Umbilical cord (tissue), 2 donors: ENCODE measurements at places on chromosomes 6 and 20.

GRCh38 chr6:2953098-2953497, 18.3 kb downstream of the SERPINB6 start:
- DNase-seq, result no peak

DNA sequence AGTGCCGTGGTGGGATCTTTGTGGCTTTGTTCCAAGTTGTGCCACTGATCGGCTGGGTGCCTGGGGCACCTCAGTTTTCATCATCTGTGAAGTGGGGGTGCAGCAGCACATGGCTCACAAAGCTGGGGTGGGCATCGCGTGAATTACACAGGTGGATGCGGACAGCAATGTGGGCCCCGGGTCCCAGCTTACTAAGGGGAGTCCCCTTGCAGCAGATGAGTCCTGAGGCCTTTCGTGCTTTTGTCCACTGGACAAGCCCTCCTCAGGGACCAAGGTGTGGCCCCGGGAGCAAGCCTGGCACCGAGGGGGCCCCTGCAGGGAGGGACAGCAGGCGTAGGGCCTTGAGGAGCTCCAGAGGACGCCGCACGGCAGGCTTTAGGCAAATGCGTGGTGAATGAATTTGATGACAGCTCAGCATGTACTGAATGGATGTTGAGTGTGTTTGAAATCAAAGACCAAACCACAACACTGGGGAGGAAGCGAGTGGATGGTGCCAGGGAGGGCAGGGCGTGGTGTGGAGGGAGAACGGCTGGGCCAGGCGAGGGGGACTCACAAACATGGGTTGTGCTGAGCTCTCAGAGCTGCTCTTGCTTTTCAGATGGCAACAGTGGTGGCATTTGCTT, 53.2 kb downstream of the IRF4 start:
- no peak for DNase-seq

GRCh38 chr6:14946753-14947152, 299.1 kb upstream of the JARID2 start:
- no peak for DNase-seq

DNA sequence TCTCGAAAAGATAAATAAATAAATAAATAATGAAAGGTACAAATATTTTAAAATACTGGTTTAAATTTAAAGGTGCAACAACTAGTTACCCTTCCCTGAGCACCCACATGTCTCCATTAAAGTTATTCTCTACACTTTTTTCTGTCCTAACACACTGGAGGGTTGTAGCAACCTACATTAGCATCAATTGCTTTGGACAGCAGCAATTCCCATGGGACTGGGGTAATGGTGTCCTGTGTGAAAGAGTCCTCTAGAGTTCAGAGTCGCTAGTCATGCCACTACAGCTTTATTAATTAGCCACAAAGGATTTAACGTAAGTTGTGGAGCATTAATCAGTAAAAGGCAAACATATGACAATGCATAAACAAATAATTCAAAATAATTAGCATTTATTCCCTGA, 14.1 kb upstream of the CD24 start:
- no peak for DNase-seq

DNA sequence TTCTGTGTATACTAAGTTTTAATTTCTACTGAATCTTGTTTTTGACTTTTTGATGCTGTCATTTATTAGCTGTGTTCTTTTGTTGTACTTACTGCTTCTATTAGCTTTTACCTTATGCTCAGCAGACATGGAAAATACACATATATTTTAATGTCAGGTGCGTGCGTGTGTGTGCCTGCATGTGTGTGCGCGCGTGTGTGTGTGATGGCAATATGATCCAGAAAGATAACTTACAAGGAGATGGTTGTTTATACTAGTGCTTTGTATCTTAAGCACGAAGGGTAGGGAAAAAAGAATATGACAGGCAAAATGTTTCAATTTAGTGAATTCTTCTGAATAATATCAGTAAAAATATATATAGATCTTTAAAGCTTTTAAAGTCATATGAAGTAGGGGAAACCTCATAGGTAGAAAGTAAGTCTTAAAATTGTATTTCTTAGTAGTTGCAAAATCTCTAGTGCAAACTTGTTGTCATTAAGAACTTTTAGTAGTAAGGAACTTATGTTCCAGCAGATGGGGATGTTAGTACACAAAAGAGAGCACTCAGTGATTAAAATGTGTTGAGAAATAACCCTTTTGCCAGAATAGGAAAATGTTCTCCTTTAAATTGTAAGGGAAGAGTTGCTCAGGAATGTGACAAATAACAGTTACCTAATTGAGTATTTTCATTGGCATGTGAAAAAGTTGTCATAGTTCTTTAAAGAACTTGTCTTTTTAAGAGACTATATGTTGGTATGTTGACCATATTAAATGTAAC, 13.2 kb downstream of the QKI start:
- peak; percentile 82 for DNase-seq

DNA sequence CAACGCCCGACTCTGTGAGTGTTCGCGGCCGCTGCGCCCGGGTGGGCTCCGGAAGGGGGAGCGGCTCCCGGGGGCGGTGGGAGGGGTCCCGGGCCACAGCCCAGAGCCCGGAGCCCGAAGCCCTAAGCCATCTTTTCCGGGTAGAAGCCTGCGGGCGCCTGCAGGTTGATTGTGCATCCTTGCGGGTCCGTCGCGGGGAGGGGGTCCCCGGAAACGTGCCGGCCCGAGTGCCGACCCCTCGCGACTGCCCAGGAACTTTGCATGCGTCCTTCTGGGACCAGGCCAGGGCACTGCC, 413 bp downstream of the PTPRA start:
- DNase-seq, result no peak

- no peak for DNase-seq
These were observed 42.0 kb upstream of the STMND1 start for GRCh38 chr6:17059850-17060249.

- no peak for DNase-seq
These were observed 8.8 kb downstream of the ZBTB46 start for GRCh38 chr20:63822276-63822696.

DNA sequence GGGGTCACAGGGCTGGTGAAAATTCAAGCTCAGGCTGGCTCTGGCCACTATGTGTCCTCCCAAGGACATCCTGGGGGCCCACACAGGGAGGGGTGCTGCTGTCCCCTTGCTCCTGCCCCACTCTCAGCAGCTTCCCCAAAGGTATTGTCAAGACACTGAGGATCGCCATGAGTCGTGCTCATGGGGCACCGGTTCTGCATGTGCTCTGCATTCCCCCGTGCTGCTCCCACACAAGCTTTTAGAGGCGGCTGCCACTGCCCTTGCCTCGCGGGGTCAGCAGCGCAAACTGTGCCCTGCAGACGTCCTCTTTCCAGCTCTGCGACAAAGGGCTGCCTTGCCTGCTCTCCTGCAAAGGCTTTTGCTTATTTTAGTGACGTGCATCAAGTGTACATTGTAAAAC, 179.8 kb downstream of the ERMARD start:
- no peak for DNase-seq

DNA sequence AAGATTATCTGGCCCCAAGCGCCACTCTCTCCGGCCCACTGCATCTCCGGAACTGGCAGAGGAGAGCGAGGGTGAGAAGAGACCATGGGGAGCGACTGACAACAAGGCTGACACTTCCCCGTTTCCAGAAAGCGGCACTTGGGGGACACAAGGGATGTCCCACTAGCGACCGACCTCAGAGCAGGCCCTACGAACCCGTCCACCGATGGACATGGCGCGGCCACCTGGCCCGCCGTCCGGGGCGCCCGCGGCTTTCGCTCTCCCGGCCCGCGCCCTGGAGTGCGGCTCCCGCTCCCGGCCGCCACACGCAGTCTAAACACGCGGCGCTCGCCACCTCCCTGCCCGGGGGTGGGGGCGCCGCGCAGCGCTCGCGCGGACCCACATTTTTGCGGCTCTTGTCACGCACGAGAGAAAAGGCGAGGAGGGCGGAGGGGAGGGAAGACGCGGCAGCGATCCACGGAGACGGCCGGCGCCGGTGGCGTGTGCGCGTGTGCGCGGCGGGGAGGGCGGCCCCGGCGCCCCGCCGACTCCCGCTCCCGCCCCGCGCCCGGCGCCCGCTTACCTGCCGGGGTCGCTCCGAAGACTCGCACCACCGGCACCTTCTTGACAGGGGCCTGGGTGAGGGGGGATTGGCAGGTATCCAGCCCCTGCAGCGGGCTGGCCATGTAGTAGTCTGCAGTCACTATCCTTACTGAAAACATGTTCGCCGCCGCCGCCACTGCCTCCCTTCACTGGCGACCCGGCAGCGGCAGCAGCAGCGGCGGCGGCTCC, 645 bp downstream of the REV3L start:
- peak; percentile 47 for DNase-seq

- peak; percentile 51 for DNase-seq
These were observed 36.3 kb downstream of the CARMIL1 start for GRCh38 chr6:25315194-25316177.

DNA sequence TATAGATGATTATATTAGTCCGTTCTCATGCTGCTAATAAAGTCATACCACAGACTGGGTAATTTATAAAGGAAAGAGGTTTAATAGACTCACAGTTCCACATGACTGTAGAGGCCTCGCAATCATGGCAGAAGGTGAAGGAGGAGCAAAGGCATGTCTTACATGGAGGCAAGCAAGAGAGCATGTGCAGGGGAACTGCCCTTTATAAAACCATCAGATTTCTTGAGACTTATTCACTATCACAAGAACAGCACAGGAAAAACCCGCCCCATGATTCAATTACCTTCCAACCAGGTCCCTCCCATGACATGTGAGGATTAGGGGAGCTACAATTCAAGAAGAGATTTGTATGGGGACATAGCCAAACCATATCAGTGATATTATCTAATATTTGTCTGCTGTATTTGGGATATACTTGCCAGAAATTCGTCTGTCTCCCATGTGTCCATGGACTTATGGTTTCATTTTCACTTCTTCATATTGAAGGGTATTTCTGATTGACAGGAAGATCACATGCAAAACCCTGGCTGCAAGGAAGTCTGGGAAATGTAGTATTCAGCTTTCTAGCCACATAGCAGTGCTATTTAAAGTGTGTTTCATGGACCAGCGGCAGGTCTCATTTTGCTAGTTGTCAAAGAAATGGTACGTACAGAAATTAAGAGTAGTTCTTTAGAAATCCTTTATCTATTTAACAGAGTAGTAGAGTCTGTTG, 50.5 kb upstream of the PAK5 start:
- DNase-seq, result no peak

- DNase-seq, result no peak
These were observed 19.1 kb upstream of the RIN2 start for GRCh38 chr20:19738951-19739350.

DNA sequence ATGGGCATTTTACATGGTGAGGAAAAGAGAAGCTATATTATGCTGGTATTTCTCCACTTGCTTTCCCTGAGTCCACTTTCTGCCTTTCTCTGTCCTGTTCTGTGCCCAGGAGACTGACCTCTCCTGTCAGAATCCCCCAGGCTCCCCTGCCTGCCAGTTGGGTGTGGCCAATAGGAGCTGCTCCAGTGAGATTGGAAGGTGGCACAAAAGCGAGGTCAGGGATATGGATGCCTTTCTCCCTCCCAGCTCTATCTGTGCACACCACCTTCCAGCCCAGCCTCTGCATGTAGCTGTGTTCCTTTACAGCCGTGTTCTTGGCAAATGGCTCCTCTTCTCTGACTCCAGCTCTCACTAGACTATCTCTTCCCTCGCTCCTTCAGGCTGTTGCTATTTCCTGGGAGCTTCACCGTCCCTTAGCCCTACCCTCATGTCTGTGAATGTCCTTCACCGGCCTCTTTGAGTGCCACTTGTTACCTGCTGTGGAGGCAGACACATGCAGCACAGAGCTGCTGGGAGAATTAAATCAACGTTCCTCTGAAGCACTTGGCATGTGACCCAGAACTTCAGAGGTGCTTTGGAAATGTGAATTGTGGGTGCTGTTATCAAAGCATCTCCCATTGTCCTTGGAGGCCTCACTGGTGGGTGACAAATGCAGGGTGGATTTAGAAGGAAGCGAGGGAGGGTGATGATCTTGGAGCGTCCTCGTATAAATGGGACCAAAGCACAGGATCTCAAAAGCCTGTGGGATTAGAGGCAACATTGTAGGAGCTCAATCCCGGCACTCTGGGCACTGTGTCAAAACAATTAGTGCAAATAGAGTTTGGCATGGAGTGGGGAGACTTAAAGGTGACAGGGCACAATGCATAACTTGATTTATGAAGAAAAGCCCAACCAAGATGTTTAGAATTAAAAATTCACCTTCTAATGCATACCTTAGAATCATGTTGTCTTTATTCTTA, 28.9 kb upstream of the RALGAPA2 start:
- no peak for DNase-seq

GRCh38 chr20:18537651-18538050, 29.6 kb upstream of the SMIM26 start:
- DNase-seq, result no peak

DNA sequence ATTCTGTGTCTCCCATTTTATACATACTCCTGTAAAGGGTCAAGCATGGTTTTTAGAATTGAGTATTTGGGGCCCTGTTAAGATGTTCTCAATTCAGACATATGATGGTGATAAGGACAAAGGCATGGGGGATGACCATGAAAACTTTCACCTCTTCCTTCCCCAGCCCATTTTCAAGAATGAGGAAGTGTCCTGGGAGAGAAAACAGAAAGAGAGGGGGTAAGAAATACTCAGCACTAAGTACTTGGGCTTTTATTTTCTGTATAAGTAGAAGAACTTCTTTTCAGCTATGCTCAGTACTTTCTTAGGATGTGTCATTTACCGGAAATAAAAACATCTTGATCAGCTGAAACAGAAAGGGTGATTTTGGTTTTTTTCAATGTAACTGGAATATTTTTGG, 10.9 kb upstream of the MBOAT1 start:
- DNase-seq, result no peak

GRCh38 chr6:137102050-137102848, 57.5 kb upstream of the IL20RA start:
- DNase-seq, result no peak

- DNase-seq, result no peak
These were observed 47.1 kb upstream of the MCM9 start for GRCh38 chr6:118981884-118982574.

DNA sequence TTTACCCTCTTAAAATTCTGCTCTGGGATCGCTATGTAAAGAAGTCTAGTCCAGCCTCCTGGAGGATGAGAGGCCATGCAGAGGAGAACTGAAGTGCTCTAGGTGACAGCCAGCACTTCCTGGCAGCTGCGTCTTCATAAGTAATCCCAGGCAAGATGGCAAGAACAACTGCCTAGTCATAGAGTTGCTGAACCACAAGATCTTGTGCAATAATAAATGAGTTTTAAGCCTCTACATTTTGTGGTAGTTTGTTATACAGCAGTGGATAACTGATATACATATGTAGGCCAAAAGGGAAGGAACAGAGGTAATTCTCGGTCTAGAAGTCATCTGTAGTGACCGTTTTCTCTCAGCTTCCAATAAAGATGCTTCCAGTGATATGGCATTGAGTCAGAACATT, 103.8 kb upstream of the FLRT3 start:
- DNase-seq, result no peak
